ENCODE measurements at places on chromosomes 16 and 17.
A peak's percentile ranks its signal among the peaks of the same experiment; 100 is the strongest.

DNA sequence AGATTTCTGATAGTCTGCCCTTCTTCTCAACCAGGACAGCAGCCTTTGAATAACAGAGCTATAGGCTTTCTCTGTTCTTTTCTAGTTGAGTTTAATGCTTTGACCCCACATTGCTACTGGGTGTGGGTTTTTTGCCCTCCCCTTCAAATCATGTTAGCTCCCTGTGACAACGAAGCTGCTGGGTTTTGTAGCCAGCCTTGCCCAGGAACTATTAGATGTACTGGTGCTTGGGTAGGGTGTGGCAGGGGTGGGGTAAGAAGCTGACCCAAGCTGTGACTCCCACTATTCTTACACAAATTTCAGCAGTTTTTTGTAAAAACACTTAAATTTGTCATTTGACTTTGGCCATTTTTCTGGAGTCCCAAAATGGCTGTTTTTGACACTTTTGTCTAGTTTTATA, 69.7 kb downstream of the NLK start:
- DNase-seq = no peak

DNA sequence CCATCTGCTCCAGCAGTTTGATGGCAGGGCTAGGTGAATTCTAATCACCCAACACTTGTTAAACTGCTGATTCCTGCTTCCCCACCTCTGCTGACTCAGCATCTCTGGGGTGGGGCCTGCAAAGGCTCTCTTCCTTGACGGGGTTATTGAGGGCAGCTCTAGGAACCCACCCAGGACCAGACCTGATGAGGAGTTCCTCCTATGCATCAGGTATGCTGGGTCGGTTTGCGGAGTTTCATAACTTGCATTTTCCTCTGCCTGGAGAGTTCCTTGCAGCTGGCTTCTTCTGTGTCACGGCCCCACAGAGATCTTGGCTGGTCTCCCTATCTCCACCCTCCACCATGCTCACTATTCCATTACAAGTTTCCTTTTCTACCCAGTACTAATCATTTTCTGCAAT, 93.4 kb upstream of the CCL2 start:
- DNase-seq = no peak

DNA sequence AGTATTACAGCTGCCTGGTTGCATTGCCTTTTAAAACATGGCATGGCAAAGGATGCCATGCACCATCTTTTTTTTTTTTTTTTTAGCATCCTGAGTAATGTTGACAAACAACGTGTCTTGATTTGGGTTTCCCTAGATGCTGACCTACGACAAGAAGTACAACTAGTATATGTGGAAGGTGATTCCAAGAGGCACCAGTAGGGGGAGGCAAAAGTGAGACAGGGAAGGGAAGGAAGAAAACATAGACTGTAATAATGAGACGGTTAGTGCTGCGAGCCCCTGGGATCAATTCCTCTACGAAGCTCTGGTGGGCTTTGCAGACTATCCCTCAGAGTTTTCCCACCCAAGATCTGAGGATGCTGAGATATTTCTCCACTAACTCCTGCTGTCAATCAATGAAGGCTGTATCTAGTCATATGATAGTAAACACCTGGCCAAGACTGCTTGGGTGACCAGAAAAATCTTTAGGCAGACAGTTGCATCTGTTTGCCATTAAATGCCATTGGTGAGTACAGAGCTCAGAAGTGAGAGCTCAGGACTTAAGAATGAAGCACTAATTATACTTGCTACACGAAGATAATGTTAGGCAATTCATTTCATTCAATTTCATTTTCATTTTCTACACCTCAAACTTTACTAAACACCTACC, 458.6 kb upstream of the GOT2 start:
- DNase-seq = no peak

- DNase-seq = no peak
Measured at GRCh38 chr17:56231252-56231651, 78.0 kb downstream of the ANKFN1 start.

DNA sequence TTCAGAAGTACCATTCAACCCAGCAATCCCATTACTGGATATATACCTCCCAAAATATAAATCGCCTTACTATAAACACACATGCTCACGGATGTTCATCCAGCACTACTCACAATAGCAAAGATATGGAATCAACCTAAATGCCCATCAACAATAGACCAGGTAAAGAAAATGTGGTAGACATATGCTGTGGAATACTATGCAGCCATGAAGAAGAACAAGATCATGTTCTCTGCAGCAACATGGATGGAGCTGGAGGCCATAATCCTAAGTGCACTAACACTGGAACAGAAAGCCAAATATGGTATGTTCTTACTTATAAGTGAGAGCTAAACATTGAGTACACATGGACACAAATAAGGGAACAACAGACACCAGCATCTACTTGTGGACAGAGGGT, 7.8 kb downstream of the ALOX15 start:
- no peak for DNase-seq

DNA sequence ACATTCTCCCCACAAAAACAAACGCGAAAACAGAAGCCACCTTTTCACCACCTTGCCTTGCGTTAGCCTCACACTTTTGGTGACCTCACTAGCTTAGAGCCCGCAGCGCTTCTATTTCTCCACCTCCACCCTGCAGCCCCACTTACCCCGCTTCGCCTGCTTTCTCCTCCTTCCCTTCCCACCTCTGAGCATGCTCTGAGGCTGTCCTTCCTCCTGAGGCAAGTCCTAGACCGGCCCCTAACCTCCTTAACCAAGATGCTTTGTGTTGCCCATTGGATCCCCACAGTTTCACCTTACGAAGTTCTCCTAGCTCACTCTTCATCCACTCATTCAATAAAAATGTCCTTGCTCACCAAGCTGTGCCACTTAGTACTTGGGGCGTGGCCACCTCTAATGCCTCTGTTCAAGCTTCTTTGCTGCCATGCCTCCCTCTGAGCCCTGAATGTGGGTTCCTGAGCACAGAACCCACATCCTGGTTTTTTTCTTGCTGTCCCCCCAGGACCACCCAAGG, 1.3 kb downstream of the GNGT2 start:
- no peak for DNase-seq

DNA sequence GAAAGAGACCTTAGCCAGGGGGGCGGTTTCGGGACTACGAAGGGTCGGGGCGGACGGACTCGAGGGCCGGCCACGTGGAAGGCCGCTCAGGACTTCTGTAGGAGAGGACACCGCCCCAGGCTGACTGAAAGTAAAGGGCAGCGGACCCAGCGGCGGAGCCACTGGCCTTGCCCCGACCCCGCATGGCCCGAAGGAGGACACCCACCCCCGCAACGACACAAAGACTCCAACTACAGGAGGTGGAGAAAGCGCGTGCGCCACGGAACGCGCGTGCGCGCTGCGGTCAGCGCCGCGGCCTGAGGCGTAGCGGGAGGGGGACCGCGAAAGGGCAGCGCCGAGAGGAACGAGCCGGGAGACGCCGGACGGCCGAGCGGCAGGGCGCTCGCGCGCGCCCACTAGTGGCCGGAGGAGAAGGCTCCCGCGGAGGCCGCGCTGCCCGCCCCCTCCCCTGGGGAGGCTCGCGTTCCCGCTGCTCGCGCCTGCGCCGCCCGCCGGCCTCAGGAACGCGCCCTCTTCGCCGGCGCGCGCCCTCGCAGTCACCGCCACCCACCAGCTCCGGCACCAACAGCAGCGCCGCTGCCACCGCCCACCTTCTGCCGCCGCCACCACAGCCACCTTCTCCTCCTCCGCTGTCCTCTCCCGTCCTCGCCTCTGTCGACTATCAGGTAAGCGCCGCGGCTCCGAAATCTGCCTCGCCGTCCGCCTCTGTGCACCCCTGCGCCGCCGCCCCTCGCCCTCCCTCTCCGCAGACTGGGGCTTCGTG, at the start of gene MAPT:
MAPT (plus strand) TSS at position 533 of the 763 bp plus-strand sequence. CDS start 67,784 bp downstream, outside the sequence.
- peak; percentile 85 for DNase-seq

- no peak for DNase-seq
Measured at GRCh38 chr17:78589031-78589675, 12.0 kb upstream of the DNAH17 start.

DNA sequence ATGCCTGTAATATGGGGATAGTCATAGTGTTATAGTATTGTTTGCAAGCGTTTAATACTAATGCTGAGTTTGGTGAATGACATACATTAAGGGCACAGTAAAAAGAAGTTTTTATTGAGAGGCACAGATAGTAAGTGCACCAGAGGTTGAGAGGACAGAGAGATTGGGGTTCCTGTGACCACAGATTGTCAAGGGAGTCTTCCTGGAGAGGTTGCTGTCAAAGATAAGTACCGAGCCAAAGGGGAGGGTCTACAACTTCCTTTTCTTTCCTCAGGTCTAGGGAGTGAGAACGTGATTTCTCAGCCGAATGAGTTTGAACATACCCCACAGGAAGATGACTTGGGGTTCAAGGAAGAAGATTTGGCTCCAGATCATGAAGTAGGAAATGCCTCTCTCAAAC, 1.8 kb downstream of the ZNF48 start:
- no peak for DNase-seq

DNA sequence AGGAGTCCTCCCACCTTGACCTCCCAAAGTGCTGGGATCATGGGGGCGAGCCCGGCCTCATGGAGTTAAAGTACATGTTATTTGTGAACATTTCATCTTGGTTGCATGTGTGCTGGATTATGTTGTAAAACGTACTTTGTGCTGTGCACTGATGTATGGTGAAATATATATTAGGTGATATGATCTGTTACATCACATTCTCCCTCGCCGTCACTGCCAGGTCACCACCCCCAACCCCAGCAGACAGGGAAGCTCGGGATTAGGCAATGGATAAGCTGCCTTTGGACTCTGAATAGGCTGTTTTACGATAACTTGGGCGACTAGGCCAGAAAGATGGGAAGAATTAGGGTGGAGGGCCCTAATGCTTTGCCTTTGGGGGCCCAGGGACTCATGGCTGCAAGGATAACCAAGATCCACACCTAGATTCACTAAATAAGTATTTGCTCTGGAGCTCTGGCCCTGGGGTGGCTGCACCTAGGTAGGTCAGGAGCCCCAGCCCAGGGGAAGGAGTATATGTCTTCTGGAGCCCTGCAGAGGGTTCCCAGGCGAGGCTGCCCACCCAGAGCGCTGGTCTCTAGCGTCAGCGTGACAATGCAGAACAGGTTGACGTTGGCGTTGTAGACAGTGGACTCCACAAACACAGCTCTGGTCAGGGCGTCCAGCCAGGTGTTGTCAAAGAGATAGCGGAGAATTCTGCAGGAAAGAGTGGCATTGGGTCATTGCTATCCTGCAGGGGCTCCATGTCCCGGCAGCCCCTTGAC, 27.1 kb upstream of the GCSH start:
- DNase-seq = no peak

DNA sequence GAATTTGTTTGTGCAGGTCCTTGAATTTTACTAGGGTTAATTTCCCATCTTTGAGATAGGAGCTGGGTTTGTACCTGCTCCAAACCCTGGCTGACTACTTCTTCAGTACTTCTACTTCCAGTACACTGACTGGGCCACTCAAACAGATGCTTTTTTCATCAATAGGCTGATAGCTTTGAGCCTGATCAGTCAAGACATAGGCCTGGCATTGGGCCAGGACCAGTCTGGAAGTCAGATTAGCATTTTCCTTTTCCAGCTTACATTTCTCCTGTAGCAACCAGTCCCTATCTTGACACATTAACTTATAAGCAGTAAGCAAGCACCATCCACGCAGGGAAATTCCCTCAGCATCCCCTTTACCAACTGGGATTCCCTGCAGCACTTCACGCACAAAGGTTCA, 7.5 kb upstream of the TMEM101 start:
- DNase-seq = no peak

GRCh38 chr17:65441053-65441605, 120.3 kb downstream of the AXIN2 start:
- no peak for DNase-seq

- DNase-seq = peak; percentile 80
Measured at GRCh38 chr17:57874434-57875289, 24.8 kb upstream of the MRPS23 start.

DNA sequence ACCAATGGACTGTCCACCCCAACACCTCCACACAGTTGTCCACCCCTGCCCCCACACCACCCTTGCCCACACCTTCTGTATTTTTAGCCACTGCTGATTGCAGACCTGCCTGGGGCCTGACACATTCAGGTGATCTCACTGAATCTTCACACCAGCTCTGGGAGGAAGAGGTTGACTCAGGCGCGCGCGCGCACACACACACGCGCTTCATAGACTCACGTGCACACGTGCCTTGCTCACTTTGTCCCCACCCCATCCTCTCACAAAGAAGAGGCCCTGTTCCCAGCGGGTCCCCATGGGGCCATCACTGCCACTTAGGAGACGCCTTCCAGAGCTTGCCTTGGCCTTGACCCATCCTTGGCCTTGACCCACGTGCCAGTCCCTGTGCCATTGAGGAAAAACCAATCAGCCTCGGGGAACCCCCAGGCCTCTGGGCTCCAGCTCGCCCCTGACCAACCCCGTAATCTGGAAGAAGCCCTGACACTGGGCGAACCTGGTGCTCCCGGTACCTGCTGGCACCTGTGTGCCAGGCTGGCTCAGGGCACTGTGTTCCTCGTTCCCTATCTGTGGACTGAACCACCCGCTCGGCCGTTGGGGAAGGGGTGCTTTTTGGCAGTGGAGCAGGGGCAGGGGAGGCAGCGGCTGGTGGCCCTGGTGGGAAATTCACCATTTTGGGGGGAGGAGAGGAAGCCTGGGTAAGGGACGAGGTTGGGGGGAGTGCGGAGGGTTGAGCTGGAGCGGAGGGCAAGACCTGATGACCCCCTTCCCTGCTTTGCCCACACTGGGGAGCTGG, 3.2 kb downstream of the NLGN2 start:
- no peak for DNase-seq

- no peak for DNase-seq
Measured at GRCh38 chr16:86983621-86984020, 333.6 kb downstream of the C16orf95 start.

DNA sequence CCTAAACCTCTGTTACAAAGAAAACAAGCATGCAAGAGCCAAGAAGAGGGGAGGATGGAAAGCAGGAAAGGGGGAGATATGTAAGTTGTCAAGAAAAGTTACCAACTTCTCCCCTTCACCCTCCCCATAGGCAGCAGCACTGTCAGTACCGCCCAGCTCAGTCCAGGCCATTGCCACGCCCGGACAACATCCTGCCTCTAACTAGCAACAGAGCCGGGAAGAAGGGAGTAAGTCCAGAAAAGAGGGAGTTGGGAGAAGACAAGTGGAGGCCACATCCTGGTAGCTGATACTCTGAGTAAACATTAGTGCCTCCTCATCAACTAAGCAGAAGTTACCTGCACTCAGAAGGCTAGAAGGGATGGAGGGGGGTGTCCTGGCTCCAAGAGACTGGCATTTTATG, 113.6 kb downstream of the SMG6 start:
- DNase-seq = no peak

DNA sequence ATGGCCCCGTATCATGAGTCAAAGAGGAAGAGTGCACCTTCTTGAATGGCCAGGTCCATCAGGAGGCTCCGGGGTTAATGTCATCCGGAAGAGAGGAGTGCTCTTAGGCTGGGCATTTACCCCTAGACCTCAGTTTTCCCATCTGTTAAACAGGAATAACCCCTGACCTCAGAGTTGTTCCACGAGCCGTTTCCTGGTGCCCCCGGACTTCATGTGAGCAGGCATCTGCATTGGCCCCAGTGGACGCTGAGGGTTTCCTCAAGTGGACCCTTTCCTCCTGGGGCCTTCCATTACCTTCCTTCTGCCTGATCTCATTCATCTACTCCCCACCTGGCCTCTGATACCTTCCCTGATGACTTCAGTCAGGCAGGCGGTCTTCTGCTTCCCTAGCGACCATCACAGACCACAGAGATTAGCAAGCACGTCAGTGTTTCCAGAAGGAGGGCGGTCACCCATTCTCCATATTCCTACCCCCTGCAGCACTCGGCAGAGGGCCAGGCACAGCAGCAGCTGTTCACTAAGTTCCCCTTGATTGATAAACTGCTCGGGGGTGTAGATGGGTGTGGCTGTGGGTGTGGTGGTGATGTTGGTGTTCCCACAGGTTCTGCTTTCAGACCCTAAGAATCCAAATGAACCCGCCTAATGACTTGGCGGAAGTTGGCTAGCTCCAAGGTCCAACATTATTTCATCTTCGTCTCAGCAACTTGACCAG, 346.6 kb upstream of the TNRC6C start:
- peak; percentile 29 for DNase-seq
